ENCODE measurements at places on chromosomes 16 and 17. TPM values are rescaled to one million over a fixed set of nuclear protein-coding genes. Genes with fewer than 3 reads are reported as not detected.

The CASKIN1 gene
- 0.24 TPM for total RNA-seq

The TMEM238L gene
- not detected for total RNA-seq

The FAM222B gene
- total RNA-seq, result 20.6 TPM

The GJD3 gene
- total RNA-seq, result not detected

The SOST gene
- not detected for total RNA-seq

The CWC25 gene
- 31.3 TPM for total RNA-seq

The EVPL gene
- 0.11 TPM for total RNA-seq

The FOXN1 gene
- total RNA-seq, result not detected

The KRTAP2-3 gene
- total RNA-seq, result not detected

The IL34 gene
- not detected for total RNA-seq

The KRT36 gene
- total RNA-seq, result not detected

The SHISA6 gene
- total RNA-seq, result not detected

The SMIM5 gene
- total RNA-seq, result 0.20 TPM

The NECAB2 gene
- not detected for total RNA-seq

The SLC16A6 gene
- 8.4 TPM for total RNA-seq

The SOCS3 gene
- 27.4 TPM for total RNA-seq

The TMEM101 gene
- 36.0 TPM for total RNA-seq

The APOH gene
- not detected for total RNA-seq

The EVI2A gene
- 40.3 TPM for total RNA-seq

The TNFSF13 gene
- 1.6 TPM for total RNA-seq

The SCARF1 gene
- total RNA-seq, result 0.71 TPM

The IKZF3 gene
- total RNA-seq, result 119 TPM

The SLC35B1 gene
- 82.8 TPM for total RNA-seq

The PKMYT1 gene
- 103 TPM for total RNA-seq

The HSPB9 gene
- 0.11 TPM for total RNA-seq

The XYLT1 gene
- 9.1 TPM for total RNA-seq

The CLDN7 gene
- total RNA-seq, result 0.63 TPM

The PIPOX gene
- total RNA-seq, result 2.2 TPM

The MYH8 gene
- total RNA-seq, result not detected

The ADGRG3 gene
- not detected for total RNA-seq

The ABI3 gene
- 46.4 TPM for total RNA-seq
